Right renal pelvis (tissue), 4 donors: ENCODE measurements at places on chromosomes 7 and 10. TPM values are rescaled to one million over a fixed set of nuclear protein-coding genes. Genes with fewer than 3 reads are reported as not detected.

Gene HECW1
- 7.1 TPM for polyA plus RNA-seq

DNA sequence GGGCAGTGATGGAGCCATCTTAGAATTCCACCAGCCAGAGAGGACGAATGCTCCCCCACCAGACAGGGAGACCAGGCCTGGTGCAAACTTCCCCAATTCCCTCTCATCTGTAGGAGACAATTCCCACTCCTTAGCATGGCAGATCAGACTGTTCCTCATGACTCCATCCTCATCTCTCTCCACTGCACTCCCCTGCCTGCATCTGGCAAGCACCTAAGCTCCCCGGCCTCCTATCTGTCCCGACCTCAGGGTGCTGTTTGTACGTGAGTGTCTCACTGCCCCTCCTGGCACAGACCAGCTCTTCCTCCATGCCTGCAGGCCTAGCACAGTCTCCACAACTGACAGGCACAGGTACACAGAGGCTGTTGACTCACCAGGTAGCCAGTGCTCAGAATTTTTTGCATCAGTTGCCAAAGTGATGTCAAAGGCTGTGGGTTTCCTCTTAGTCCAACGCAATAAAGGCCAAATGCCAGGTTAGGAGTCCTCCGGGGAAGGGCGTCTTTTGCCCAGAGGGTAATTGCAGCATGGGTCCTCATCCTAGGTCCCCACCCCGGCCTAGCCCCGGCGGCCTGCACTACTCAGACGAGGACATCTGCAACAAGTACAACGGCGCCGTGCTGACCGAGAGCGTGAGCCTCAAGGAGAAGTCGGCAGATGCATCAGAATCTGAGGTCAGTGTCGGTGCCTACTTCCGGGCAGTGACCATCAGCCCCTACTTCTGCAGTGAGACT, 436.8 kb upstream of the FOXK1 start:
- no peak for DNase-seq

DNA sequence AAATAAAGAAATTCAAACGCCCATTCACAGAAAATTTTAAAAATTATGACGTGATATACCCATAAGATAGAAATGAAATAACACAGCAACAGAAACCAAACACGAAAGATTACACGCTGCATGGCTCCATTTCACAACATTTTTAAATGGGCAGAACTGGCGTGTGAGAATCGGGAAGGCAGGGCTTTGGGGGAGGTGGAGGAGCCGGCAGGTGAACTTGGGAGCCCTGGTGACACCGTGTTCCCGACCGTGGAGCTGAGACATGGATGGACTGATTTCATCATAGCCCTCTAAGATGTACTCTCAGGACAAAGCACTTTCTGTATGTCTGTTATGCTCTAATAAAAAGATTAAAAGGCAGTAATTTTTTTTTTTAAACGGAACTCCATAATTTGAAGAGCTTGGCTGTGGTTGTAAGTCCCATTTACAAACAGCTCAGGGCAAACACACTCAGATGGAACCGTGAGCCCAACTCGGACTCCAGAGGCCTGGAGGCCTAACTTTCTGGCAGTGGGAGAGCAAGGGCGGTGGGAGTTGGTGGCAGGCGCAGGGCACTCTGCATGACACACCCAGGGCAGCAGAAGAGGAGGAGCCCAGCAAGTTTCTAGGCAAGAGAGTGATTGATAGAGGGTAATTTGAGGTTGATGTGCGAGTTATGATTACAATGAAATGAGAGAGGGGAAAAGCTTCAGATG, 203.4 kb downstream of the MAD1L1 start:
- DNase-seq, result no peak

- no peak for DNase-seq
Observed at GRCh38 chr7:29881724-29882123, 75.4 kb downstream of the WIPF3 start.

Gene AGR2
- 87.7 TPM for polyA plus RNA-seq

Gene EPO
- polyA plus RNA-seq, result 0.16 TPM

DNA sequence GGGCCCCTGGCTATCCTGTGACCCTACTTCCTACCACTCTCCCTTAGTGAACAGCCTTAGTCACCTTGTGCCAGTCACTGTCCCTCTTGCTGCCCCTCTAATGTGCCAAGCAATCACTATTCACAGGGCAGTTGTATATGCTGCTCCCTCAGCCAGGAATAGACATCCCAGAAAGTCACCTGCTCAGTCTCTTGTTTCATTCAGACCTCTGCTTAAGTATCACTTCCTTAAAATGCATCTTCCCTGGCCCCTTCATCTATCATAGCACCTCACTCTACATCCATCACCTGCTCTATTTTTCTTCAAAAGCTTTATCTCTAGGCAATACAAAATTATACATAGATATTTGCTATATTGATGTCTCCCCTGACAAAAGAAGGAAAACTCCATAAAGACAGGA, 328.4 kb upstream of the NFE2L3 start:
- DNase-seq, result no peak

- DNase-seq, result no peak
Observed at GRCh38 chr7:140053812-140054539, 8.8 kb downstream of the PARP12 start.
